AG09309 (cell line): ENCODE measurements at places on chromosomes 3 and 15.

GRCh38 chr15:43214169-43214568 is 6.6 kb downstream of the EPB42 start:
- no peak for DNase-seq

GRCh38 chr15:70717237-70717793 is 46.0 kb downstream of the UACA start:
- DNase-seq: no peak

DNA sequence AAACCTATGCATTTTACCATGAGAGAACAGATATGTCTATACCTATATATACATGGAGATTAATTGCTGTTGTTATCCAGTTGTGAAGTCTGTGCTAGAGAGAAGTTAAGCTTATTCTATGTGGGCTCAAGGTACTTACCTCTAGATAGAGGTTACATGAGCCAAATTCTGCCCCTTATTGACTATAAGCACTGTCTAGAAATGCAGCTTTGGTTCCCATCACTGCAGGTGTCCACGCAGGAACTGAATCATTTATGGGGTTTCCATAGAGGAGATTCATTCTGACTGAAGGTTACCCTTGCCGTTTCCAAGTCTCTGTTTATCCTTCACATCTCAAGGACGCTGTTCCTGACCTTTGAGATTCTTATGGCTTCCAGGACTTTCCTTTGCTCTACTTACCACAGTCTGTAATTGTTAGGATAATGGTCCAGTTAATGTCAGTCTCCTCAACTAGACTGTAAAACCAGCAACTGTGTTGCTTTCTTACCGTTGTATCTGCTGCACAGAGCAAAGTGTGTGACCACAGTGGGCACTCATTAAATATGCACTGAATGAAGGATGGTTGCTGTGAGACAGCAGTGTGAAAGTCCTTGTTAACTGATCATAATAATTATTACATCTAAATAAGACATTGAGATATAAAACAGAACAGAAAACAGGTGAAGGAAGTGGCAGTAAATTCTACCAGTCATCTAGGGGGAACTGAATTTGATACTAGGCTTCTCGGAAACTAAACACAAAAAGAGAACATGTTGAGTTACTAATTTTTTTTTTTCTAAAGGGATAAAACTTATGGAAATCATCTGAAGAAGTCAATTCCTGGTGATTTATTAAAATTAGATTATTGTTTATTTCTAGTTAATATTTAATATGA is 44.0 kb upstream of the BCL6 start:
- no peak for DNase-seq

- no peak for DNase-seq
Observed at GRCh38 chr15:69896606-69897005, 201.1 kb downstream of the TLE3 start.

DNA sequence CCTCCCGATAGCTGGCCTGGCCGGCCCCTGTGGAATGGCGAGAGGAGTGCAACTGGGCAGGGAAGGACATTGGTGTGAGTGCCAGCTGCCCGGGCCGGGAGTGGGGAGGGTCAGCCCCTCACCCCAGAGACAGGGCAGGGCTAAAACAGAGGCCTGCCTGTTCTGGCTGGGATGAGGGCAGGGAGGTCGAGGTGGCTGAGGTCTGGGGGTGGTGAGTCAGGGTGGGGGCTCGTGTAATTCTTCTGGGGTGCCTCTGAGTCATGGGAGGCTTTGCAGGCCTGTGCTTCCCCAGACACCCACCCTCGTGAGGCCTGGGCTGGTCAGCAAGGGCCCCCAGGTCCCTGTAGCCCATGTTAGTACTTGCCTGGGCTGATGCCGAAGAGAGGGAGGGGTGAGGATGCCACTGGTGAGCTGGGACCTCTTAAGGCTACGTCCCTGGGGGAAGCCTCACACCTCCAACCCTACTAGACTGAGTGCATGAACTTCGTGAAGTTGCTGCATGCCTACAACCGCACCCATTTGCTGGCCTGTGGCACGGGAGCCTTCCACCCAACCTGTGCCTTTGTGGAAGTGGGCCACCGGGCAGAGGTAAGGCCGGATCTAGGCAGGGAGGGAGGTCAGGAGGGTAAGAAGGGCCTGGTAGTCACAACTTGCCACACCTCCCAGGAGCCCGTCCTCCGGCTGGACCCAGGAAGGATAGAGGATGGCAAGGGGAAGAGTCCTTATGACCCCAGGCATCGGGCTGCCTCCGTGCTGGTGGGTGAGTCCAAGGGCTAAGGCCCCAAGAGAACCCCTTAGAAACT is 1.7 kb downstream of the SEMA3B start:
- no peak for DNase-seq

GRCh38 chr3:161333696-161334095 is 37.6 kb downstream of the SPTSSB start:
- no peak for DNase-seq

DNA sequence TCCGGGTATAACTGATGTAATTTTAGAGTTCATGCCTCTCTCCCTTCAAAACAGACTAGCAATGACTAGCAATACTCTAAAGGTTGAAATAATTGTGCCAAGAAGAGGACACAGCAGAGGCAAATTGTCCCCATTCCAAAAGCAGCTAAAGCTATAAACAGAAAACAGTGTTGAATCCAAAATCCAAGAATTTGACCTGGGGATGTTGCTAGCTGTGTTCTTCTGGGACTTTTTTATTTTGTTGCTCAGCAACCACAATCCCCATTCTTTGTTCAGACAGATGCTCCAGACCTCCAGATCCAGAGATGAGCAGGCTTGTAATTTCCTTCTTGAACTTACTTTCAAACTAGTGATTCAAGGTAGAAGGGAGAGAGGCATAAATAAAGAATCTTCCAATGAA is 191.5 kb downstream of the FOXB1 start:
- DNase-seq: no peak

- DNase-seq: no peak
Observed at GRCh38 chr3:160196511-160197104, 28.6 kb upstream of the C3orf80 start.

GRCh38 chr3:50930371-50931208 is 255.9 kb downstream of the DOCK3 start:
- DNase-seq: no peak

DNA sequence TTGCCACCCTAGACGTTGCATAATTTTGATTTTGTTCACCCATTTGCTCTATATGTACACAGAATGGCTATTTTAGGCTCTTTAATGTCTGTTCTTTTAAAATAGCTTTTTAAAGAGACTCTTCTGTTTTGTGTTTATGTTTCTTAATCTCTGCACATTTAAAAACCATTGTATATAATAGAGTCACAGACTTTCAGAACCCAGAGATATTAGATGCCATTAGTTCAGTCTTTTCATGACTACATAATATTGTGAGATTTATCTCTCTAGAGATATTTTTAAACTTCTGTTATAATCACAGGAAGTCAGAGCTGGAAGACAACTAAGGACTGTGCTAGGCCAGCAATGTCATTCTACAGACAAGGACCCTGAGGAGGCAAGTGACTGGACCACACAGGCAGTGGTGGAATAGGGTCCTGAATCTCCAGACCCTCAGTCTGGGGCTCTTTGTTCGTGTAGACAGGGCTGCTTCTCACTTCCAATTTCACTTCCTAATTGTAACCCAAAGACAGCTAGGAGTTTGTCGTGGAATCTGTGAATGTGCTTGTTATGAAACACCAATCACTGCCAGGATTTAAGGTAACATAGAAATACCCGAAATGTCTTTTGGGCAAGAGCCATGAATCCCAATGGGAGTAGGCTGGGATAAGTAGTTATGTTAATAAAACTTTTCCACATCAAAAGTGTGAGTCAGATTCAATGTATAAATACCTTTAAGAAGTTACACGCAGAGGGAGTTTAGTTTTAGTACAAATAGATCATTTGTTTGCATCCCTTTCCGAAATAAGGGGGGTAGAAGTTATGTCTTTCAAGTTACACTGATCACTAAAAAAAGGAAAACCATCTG is 165.2 kb upstream of the ROPN1 start:
- no peak for DNase-seq

- DNase-seq: no peak
Observed at GRCh38 chr3:27528791-27529190, 44.6 kb upstream of the SLC4A7 start.

DNA sequence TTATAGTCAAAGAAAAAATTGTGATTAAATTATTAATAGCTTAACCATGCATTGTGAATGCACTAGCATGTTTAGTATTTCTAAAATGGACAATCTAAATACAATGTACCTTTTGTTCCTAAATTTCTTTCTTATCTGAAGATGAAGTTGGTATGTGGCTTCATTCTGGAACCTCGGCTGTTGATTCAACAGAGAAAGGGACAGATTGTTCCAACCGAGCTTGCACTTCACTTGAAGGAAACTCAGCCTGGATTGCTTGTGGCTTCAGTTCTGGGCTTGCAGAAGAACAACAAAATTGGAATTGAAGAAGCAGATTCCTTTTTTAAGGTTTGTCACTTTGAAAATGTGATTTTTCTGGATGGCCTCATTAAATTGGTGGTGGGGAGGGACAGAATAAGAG is 32.6 kb downstream of the HPS3 start:
- no peak for DNase-seq

DNA sequence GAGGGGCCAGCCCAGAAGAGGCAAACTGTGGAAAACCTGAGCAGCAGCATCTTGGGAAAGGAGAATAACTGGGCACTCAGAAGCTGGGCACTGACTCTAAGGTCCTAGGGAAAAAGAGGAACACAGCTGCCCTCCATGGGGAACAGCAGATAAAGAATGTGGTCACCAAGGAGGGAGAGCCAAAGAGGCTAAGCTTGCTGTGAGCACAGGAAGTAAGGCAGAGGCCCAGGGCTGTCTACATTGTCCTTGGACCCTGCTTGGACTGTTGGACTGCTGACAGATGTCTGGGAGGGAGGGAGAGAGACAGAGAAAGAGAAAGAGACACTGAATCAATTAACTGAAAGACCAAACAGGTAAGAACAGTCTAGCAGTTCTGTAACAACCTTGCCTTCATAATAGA is 4.5 kb upstream of the MNS1 start:
- DNase-seq: no peak

- no peak for DNase-seq
Observed at GRCh38 chr3:81998139-81998755, 236.8 kb upstream of the GBE1 start.

GRCh38 chr15:83262594-83263315 is 21.7 kb downstream of the BNC1 start:
- DNase-seq: no peak

GRCh38 chr3:73510784-73511183 is 114.0 kb downstream of the PDZRN3 start:
- DNase-seq: no peak

- no peak for DNase-seq
Observed at GRCh38 chr15:28900892-28901586, 15.3 kb downstream of the APBA2 start.
